NCI-H69 (cell line): ENCODE measurements at places on chromosomes 7 and 10.

GRCh38 chr7:5334671-5335070 is 51.9 kb downstream of the SLC29A4 start:
- no peak for DNase-seq

DNA sequence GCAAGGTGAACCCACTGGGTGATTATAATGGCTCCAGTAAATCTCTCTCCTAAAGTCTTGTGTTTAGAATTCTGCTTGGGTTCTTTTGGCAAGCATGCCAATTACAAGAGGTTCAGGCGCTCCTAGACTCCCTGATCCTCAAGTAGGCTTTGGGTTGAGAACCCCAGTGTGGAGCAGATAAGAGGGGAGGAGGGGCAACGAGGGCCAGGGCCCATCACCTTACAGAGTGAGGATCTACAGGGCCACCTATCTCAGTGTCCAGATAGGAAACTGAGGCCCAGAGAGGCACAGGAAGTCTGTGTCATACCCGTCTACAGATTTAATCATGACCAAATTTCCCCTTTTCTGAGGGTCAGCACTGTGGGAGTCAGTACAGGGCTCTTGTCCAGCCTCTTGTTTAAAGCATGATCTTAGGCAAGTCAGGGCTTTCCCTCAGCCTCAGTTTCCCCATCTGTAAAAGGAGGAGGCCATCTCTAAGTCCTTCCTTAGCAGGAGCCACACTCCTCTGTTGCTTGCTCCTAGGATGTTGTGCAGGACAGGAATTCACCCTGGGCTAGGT is 4.4 kb downstream of the TACR2 start:
- no peak for DNase-seq

GRCh38 chr7:46173476-46174195 is 252.6 kb upstream of the IGFBP3 start:
- no peak for DNase-seq

DNA sequence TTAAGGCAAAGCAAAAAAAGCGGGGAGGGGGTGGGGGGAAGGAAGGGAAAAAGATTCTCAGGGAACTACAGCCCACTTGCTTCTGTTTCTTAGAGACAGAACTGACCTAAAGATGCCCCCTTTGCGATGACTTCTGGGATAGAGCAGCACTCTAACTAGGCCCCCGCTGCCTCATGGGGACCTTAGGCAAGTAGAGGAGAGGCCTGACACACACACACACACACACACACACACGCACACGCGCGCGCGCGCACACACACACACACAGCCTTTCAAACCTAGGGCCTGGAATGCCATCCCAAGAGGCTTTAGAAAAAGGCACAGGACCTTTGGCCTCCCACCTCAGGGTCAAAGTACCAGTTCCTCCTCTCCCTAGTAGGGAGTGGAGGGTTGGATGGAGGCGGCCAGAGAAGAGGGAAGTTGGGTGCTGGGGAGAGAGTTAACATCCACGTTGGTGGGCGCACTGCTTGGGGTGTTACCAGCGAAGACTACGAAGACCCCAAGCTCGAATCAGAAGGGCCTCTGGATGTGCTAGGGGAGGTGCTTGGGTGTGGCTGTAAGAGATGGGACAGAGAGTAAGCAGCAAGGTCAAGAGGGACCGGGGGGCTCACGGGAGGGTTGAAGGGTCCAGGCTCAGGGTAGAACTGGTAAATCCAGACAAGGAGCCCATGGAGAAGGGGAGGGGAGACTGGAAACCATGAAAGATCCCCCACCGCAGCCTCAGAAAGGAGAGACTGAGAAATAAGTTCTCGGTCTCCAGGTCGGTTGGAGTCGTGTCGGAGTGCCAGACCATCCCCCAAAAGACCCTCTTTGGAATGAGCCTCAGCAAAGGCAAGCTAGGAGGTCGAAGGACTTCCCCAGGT is 1.2 kb upstream of the COL1A2 start:
- DNase-seq, result no peak

GRCh38 chr10:2921956-2922680 is 145.2 kb upstream of the PFKP start:
- no peak for DNase-seq

GRCh38 chr10:50216894-50217293 is 34.4 kb downstream of the ASAH2 start:
- DNase-seq, result peak; percentile 28
